ENCODE measurements at places on chromosomes 6 and 20. TPM values are rescaled to one million over a fixed set of nuclear protein-coding genes. Genes with fewer than 3 reads are reported as not detected.

The EYA2 gene
- total RNA-seq: 3.3 TPM

The SRSF12 gene
- total RNA-seq: 1.5 TPM

The CALHM6 gene
- total RNA-seq: 0.39 TPM

The ANKRD6 gene
- total RNA-seq: 1.3 TPM

The CYP39A1 gene
- 0.09 TPM for total RNA-seq

The HLA-DQB1 gene
- total RNA-seq: not detected

The STX11 gene
- 2.3 TPM for total RNA-seq

The OXT gene
- not detected for total RNA-seq

The DEFB115 gene
- total RNA-seq: not detected

The SIRPD gene
- not detected for total RNA-seq

The CBLN4 gene
- total RNA-seq: not detected

The GRIK2 gene
- total RNA-seq: 0.34 TPM

The AVP gene
- not detected for total RNA-seq
